ENCODE measurements at places on chromosomes 5 and 9.

DNA sequence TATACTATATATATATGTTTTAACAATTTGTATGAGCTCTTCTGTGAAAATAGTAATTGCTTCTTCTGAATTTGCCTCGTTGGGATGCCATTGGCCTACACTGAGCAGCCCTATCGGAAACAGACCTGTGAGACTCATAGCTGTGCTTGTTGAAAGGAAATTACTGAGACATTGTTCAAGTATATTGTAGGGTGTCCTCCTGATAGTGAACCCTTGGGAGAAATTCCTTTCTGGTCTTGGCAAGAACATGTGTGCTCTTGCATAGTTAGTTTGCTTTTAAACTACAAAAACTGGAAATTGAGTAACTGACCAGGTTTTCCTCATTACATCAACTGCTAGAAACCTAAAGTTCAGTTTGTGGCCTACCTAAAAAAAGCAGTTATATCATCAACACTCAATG is 160.9 kb downstream of the LURAP1L start:
- DNase-seq, result peak; percentile 40

GRCh38 chr5:89421035-89421434 is 538.1 kb upstream of the MEF2C start:
- no peak for DNase-seq

GRCh38 chr9:137298401-137299202 is 3.5 kb downstream of the NRARP start:
- no peak for DNase-seq

GRCh38 chr5:110053824-110054223 is 364.1 kb downstream of the MAN2A1 start:
- DNase-seq, result no peak

- peak; percentile 82 for DNase-seq
These were observed 207.0 kb upstream of the MAP3K1 start for GRCh38 chr5:56608217-56608925.

Data from EH (cell line).